Stimulated activated CD4-positive, alpha-beta T cell treated with anti-CD3 and anti-CD28 coated beads, Interleukin-4, amount 100 ng/mL, for 4 hours (primary cell): ENCODE measurements at places on chromosomes 7 and 10.

GRCh38 chr7:157016024-157016351 lies 5.5 kb upstream of the MNX1 start:
- no peak for DNase-seq

GRCh38 chr10:122656308-122656705 lies 43.3 kb downstream of the C10orf120 start:
- no peak for DNase-seq

DNA sequence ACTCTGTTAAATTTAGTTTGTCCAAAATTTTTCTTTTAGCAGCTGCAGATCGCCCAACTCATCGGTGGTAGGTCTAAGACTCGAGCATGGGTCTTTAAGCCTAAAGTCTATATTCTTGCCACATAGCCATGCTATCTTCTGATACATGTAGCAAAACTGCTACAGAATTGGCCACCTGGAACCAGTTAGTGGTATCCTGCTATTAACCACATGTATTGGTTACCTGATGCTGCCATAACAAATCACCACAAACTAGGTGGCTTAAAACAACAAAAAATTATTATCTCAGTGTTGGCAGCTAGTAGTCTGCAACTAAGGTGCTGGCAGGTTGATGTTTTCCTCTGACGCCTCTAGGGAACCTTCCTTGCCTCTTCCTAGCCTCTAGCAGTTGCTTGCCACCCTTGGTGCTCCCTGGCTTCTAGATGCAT lies 96.7 kb upstream of the PIK3CG start:
- DNase-seq, result no peak

DNA sequence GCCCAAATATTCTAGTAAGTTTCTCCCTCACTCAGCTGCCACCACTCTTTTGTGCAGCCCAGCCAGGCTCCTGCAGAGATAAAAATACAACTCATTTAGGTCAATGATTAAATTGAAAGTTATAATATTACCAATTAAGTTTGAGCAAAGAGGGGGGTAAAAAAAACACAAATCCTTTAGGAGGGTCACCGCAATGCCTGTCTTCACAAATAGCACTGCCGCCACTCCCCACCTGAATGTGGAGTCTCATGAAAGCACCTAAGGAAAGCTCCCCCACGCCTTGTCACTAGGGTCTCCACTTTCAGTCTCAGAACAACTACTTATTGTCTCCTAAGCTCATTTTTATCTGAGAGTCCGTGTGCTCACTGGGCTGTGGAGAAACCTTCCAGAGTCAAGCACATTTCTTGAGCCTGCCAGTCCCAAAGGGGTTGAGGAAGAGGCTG lies 148.7 kb downstream of the FGFR2 start:
- DNase-seq, result no peak

DNA sequence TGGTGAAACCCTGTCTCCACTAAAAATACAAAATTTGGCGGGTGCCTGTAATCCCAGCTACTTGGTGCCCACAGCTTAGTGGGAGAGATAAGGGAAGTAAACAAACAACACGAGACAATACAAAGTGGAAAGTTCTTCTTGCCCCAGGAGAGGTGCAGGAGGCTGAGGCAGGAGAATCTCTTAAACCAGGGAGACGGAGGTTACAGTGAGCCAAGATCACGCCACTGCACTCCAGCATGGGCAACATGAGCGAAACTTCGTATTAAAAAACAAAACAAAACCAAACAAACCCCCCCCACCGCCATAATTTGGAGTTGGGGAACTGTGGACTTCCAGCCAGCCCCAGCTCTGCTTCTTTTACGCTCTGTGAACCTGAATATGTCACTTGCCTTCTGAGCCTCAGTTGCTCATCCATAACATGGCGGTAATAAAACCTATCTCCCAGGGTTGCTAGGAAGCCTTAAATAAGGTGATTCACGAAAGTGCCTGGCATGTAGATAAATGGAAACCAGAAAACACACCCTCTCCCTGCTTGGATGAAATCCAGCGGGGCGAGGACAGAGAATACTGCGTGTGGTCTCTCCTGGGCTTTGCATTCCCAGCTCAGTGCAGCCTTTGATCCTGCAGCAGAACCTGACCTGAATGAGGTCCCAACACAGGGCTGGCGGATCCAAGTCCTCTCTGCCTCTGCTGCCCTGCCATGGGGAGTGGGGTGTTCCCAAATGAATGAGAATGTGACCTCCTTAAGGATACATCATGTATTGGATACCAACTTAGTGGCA lies 10.2 kb downstream of the MLXIPL start:
- DNase-seq, result no peak

- no peak for DNase-seq
Measured at GRCh38 chr10:111298031-111298430, 221.2 kb downstream of the ADRA2A start.
